ENCODE measurements at places on chromosomes 12 and 14. TPM values are rescaled to one million over a fixed set of nuclear protein-coding genes. Genes with fewer than 3 reads are reported as not detected.

DNA sequence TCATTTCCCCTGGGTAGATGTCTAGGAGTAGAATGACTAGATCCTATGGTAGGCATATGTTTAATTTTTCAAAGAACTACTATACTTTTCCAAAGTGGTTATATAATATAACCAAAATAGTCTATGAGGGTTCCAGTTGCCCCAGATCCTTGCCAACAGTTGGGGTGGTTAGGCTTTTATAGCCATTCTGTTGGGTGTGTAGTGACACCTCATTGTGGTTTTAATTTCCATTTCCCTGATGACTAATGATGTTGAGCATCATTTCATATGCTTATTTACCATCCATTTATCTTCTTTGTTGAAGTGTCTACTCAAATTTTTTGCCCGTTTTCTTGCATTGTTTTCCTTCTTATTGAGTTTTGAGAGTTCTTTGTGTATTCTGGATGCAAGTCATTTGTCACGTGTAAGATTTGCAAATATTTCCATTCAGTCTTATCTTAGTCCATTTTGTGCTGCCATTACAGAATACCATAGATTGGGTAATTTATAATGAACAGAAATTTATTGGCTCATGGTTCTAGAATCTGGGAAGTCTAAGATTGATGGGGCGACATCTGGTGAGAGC lies 4.7 kb downstream of the SYNE2 start:
- no peak overlapping the region for H3K4me3 ChIP-seq
- peaks cover 37% of the 10 kb centered on the region for H3K4me1 ChIP-seq
- H3K36me3 ChIP-seq: no peaks in the 10 kb centered on the region

DNA sequence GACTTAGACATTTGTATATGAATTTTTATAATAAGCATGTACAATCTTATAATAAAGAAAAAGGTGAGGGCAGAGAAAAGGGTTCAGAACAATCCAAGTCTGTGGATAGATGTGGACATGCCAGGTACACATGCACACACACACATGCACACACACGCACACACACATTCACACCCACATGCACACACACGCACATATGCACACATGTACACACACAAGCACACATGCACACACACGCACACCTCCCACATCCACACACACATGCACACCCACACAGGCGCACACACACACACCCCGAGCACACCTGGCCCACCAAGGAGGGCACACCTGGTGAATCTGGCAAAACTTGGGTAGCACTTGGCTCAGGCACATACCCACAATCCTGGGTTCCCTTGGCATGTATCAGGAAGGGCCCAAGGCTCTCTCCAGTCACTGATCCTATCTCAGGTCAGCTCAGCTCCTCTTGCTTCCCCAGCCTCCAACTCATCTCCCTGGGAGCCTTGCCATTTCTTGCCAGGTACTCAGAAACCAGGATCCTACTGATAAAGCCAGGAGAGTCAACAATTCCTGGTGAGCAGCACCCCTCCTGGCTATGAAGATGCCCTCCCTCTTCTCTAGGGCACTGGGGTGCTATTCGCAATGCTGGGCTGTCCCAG lies 18.6 kb upstream of the TMEM106C start:
- H3K27ac ChIP-seq: no peak overlapping the region
- H3K4me3 ChIP-seq: no peak overlapping the region
- DNase-seq: no peak
- H3K27me3 ChIP-seq: peaks cover 32% of the 10 kb centered on the region
- H3K36me3 ChIP-seq: no peaks in the 10 kb centered on the region

DNA sequence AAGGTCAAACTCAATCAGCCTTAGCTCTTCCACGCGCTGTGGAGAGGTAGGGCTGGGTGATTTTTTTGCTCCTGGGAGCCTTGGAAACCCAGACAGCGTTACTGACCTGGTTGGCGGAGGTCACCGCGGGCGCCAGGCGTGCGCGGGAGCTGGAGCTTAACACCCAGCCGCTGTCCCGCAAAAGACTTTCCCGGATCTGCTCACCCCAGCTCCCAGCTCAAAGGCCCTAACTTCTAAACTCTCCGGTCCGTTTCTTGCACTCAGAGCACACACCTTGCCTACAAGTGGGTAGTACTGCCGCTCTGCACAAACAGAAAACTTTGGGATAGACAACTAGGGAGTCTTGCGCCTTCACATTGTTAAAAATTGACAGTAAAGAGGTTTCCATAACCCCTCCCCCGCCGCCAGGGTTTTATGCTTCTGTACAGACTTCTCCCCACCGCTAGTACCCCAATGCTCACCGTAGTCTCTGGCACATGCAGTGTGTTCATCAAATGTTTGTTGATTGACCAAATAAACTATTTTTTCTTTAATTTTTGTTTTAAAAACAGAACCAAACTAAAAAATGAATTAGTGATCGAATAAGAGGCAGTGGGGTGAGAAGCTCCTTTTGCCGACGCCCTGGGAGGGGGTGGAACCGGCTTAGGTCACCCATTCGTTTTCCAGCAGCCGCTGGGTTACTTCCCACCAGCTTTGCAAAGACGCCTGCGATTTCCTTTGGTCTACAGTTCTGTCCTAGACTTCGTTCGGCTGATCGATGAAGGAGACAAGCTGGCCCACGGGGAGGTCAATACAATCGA lies 12.7 kb upstream of the TBX3 start:
- no peak for DNase-seq
- H3K4me3 ChIP-seq: peak overlapping the region; percentile 53
- peaks cover 100% of the 10 kb centered on the region for H3K27me3 ChIP-seq
- H3K36me3 ChIP-seq: no peaks in the 10 kb centered on the region
- H3K4me1 ChIP-seq: peaks cover 75% of the 10 kb centered on the region

DNA sequence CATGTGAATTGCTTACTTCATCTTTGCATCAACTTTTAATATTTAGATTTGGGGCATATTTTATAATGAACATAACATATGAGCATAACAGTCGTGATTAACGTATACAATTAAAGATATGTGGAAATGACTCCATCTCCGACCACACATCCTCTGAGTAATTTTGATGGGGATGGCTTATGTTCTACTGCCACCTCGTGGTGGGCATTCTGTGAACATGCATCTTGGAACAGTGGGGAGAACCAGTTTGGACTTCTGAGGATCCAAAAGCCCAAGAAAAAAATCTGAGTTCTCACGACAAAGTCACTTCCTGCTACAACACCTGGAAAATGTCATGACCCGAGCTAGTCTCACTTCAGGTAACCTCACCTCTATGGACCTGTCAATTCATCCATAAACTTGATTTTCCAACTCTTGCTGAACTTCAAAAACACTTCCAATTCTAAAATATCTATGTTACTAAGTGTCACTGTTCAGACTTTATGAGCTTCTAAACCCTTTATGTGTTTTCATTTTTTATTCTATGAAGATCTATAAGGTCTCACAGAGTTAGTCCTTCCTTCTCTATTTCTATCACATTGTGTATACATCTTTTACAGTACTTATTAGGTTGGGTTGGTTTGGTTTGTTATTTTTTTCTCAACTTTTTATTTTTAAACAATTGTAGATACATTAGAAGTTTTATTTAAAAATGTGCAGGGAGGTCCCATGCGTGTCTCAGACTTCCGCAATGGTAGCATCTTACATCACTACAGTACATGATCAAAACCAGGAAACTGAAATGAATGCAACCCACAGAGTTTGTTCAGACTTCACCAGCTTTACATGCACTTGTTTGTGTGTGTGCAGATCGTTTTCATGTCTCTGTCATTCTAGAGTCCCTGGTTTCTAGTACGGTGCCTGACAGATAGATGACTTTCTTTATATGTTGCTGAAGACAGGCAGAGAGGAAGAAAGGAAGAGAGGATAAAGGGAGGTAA lies 38.2 kb upstream of the STAB2 start:
- peak; percentile 75 for DNase-seq
- peaks cover 5% of the 10 kb centered on the region for H3K36me3 ChIP-seq
- no peaks in the 10 kb centered on the region for H3K27me3 ChIP-seq

DNA sequence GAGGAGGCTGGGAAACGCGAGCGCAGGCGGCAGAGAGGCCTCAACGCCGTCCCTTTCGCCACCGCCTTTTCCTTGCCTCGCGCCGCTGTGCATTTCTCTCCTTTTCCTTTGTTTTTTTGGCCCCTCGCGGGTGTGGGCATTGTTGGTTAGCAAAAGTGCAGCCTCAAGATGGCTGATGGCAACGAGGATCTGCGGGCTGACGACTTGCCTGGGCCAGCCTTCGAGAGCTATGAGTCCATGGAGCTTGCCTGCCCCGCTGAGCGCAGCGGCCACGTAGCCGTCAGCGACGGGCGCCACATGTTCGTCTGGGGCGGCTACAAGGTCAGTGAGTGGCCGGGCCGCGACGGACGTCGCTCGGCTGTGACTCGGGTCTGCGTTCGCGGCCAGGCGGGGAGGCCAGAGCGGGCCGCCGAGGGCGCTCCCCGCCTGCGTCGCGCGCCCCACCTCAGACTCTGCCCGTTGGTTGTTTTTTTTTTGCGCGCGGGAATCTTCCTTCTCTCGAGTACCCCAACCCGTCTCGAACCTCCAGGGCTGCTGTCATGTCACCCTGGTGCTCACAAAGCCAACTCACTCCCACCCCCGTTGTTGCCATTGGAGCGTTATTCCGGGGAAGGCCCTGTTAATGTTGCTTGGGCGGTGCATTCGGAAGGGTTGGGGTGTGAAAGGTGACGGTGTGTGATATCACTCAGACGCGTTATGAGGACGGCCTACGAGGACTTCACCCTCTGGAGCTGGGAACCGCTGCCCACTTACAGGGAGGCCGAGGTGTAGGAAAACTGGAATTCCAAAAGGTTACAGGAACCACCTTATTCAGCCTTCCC lies 558 bp downstream of the KLHDC2 start:
- peak overlapping the region; percentile 100 for H3K27ac ChIP-seq
- peak; percentile 55 for DNase-seq
- H3K4me3 ChIP-seq: peak overlapping the region; percentile 98

DNA sequence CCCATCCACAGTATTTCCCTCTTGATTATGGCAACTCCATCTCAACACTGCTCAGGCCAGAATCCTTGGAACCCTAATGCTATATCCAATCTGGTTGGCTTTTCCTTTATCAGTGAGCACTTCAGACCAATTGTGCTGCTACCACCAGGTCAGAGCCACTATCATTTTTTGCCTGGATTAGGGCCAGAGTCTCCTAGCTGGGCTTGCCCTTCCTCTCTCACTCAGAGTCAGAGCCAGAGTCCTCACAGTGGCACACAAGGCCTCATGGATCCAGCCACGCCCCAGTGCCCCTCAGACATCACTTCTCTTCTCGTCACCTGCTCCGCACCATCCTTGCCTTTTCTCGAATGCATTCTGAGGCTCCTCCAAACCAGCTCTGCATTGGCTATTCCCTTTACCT lies 211.1 kb downstream of the ANO6 start:
- peaks cover 20% of the 10 kb centered on the region for H3K4me1 ChIP-seq
- no peak overlapping the region for H3K4me3 ChIP-seq
- peaks cover 57% of the 10 kb centered on the region for H3K36me3 ChIP-seq
- no peak for DNase-seq
- H3K27ac ChIP-seq: no peak overlapping the region

GRCh38 chr14:71011479-71011878 lies 104.2 kb downstream of the PCNX1 start:
- H3K4me1 ChIP-seq: no peaks in the 10 kb centered on the region
- peaks cover 15% of the 10 kb centered on the region for H3K36me3 ChIP-seq
- no peak overlapping the region for H3K27ac ChIP-seq
- H3K4me3 ChIP-seq: no peak overlapping the region
- no peak for DNase-seq

DNA sequence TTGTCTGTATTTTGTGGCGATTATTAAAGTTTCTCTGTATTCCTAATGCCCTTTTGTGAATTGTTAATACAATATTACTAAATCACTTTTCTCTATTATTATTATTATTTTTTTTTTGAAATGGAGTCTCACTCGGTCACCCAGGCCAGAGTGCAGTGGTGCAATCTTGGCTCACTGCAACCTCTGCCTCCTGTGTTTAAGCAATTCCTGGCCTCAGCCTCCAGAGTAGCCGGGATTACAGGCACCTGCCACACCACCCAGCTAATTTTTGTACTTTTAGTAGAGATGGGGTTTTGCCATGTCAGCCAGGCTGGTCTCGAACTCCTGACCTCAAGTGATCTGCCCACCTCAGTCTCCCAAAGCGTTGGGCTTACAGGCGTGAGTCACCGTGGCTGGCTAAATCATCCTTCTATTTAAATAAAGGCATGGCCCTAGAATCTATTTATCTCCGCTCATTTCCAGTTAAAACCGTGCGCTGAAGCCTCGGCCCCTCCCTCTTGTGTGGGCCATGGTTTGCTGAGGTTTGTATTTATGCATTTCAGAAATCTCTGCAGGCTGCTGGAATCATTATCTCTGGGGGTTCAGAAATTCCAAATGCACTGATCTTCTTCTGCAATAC lies 1136.4 kb upstream of the TMEM132C start:
- H3K4me3 ChIP-seq: no peak overlapping the region
- H3K27me3 ChIP-seq: peaks cover 4% of the 10 kb centered on the region
- DNase-seq: no peak

GRCh38 chr12:132169376-132169775 lies 25.1 kb downstream of the NOC4L start:
- no peak overlapping the region for H3K27ac ChIP-seq
- peaks cover 20% of the 10 kb centered on the region for H3K27me3 ChIP-seq
- H3K36me3 ChIP-seq: no peaks in the 10 kb centered on the region
- no peak overlapping the region for H3K4me3 ChIP-seq

GRCh38 chr14:78327426-78328221 lies 157.5 kb downstream of the NRXN3 start:
- H3K4me3 ChIP-seq: no peak overlapping the region
- peaks cover 11% of the 10 kb centered on the region for H3K4me1 ChIP-seq
- no peak overlapping the region for H3K27ac ChIP-seq
- DNase-seq: no peak

GRCh38 chr12:79174626-79175025 lies 310.1 kb downstream of the SYT1 start:
- H3K4me1 ChIP-seq: no peaks in the 10 kb centered on the region
- H3K4me3 ChIP-seq: no peak overlapping the region
- no peak overlapping the region for H3K27ac ChIP-seq
- no peak for DNase-seq

- DNase-seq: no peak
- peaks cover 9% of the 10 kb centered on the region for H3K36me3 ChIP-seq
- peak within 1 kb of the TSS; percentile 47 for H3K4me3 ChIP-seq
- peaks cover 62% of the 10 kb centered on the region for H3K4me1 ChIP-seq
Observed at GRCh38 chr12:54384591-54385041, at the start of gene ZNF385A. ZNF385A (minus strand) TSS chr12:54384733; CDS start chr12:54384514, 219 bp downstream.

GRCh38 chr12:90854136-90854689 lies 100.8 kb downstream of the CCER1 start:
- H3K4me3 ChIP-seq: no peak overlapping the region
- no peak for DNase-seq
- H3K27ac ChIP-seq: no peak overlapping the region
- no peaks in the 10 kb centered on the region for H3K36me3 ChIP-seq
- no peaks in the 10 kb centered on the region for H3K4me1 ChIP-seq

GRCh38 chr12:63457857-63458256 lies 210.4 kb downstream of the DPY19L2 start:
- no peaks in the 10 kb centered on the region for H3K36me3 ChIP-seq
- no peak overlapping the region for H3K4me3 ChIP-seq
- H3K27me3 ChIP-seq: no peaks in the 10 kb centered on the region
- no peak for DNase-seq

The FOXN4 gene
- 0.37 TPM for total RNA-seq

The PROX2 gene
- 0.04 TPM for total RNA-seq

The HOTAIR gene
- not detected for total RNA-seq

The CLMN gene
- 12.2 TPM for total RNA-seq

The PLEKHD1 gene
- 1.0 TPM for total RNA-seq

The GIT2 gene
- total RNA-seq: 21.7 TPM
